ENCODE measurements at places on chromosomes 7 and 10. TPM values are rescaled to one million over a fixed set of nuclear protein-coding genes. Genes with fewer than 3 reads are reported as not detected.

- no peaks in the 10 kb centered on the region for H3K36me3 ChIP-seq
- DNase-seq = peak; percentile 36
- H3K27ac ChIP-seq = no peak overlapping the region
- H3K4me1 ChIP-seq = peaks cover 5% of the 10 kb centered on the region
- no peaks in the 10 kb centered on the region for H3K27me3 ChIP-seq
- H3K4me3 ChIP-seq = peak overlapping the region; percentile 54
These were observed 506 bp downstream of the MCM10 start for GRCh38 chr10:13161857-13162271.

GRCh38 chr10:72692744-72692993, 726 bp downstream of the MCU start:
- no peaks in the 10 kb centered on the region for H3K27me3 ChIP-seq
- peaks cover 12% of the 10 kb centered on the region for H3K4me1 ChIP-seq
- peak overlapping the region; percentile 90 for H3K27ac ChIP-seq
- peak; percentile 49 for DNase-seq
- H3K36me3 ChIP-seq = no peaks in the 10 kb centered on the region

DNA sequence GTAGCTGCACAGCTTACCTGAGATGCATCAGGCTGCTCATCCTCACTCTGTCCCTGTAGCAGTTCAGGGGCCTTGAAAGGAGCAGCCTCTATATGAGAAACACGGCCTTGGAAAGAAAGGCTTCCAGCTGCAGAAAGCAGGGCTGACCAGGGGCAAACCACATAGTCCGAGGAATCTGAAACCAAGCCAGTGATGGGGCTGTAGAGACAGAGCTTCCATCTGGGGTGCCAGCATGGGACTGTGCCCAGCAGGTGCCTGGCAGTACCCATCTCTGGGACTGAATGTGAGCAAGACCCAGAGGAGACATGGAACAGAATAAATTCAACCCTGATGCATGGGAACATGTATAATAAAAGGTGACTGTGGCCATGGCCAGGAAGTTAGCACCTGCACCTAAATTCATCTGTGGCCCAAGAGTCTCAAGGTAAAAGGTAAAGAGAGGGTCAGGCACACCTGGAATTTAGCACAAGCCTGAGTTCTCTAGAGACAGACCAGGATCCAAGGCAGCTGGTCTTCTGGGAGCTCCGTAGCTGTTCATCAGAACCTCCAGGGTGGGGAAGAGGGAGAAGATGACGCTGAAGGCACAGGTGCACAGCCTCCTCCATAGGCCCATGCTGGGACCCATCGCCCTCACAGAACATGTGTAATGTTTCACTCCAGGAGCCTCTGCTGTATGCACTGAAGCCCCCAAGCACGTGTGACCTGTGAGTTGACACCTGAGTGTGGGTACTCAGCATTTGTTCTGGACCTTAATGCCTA, 25.3 kb downstream of the FRMPD2 start:
- peaks cover 3% of the 10 kb centered on the region for H3K27me3 ChIP-seq
- H3K4me1 ChIP-seq = no peaks in the 10 kb centered on the region
- H3K27ac ChIP-seq = no peak overlapping the region

- H3K4me1 ChIP-seq = no peaks in the 10 kb centered on the region
- no peak overlapping the region for H3K4me3 ChIP-seq
- no peak for DNase-seq
- no peak overlapping the region for H3K27ac ChIP-seq
- H3K27me3 ChIP-seq = no peaks in the 10 kb centered on the region
- H3K36me3 ChIP-seq = no peaks in the 10 kb centered on the region
These were observed 41.2 kb downstream of the PSMC2 start for GRCh38 chr7:103388469-103389140.

DNA sequence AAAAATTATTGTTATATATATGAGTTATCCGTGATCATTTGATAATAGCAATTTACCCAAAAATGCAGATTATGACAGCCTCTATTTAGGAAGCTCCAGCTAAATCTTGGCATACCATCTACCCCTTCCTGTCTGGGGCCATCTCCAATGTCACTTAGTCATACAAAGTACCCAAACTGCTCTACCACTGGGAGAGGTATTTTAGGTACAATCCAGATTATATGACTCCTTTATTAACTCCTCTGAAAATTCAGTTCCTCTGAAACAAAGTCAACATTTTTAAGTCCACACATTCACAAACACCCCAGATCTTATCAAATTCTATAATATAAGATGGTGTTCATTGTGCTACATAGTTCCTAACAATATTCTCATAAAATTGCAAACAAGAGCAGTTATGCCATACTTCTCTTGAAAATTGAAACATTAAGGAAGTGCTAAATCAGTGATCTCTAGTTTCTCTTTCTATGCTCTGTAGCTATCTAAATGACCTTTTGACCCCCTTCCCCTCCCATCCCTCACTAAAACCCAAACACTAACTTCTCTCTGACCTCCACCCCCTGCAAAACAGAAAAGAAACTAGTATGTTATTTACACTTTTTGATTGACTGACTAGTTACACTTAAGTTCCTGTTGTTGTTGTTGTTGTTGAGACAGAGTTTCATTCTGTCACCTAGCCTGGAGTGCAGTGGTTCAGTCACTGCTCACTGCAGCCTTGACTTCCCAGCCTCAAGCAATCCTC, 16.4 kb downstream of the HOXA1 start:
- H3K36me3 ChIP-seq = no peaks in the 10 kb centered on the region
- H3K27ac ChIP-seq = no peak overlapping the region
- no peak overlapping the region for H3K4me3 ChIP-seq
- no peaks in the 10 kb centered on the region for H3K4me1 ChIP-seq
- DNase-seq = no peak

GRCh38 chr7:24229481-24230226, 54.3 kb upstream of the NPY start:
- H3K27me3 ChIP-seq = no peaks in the 10 kb centered on the region
- no peak overlapping the region for H3K4me3 ChIP-seq
- no peaks in the 10 kb centered on the region for H3K36me3 ChIP-seq
- no peak for DNase-seq

DNA sequence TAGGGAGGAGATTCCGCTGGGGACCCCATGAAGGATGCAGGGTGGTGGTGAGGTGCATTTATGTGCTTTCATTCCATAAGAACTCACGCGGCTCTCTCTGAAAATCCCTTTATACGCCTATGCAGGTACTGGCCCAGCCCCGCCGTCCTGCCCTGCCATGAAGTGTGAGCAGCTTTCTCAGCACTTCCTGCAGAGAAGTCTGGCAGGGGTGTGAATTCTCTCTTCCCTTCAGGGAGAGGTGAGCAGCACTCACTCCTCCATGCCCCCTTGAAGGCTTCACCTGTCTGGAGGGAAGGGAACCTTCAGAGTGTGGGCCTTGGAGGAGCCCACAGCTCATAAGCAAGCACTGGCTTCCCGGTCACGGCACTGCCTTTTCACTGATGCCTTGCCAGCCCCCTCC, 34.0 kb downstream of the PPP2R2D start:
- H3K4me1 ChIP-seq = peaks cover 12% of the 10 kb centered on the region
- H3K4me3 ChIP-seq = no peak overlapping the region
- peaks cover 34% of the 10 kb centered on the region for H3K36me3 ChIP-seq
- H3K27ac ChIP-seq = no peak overlapping the region

DNA sequence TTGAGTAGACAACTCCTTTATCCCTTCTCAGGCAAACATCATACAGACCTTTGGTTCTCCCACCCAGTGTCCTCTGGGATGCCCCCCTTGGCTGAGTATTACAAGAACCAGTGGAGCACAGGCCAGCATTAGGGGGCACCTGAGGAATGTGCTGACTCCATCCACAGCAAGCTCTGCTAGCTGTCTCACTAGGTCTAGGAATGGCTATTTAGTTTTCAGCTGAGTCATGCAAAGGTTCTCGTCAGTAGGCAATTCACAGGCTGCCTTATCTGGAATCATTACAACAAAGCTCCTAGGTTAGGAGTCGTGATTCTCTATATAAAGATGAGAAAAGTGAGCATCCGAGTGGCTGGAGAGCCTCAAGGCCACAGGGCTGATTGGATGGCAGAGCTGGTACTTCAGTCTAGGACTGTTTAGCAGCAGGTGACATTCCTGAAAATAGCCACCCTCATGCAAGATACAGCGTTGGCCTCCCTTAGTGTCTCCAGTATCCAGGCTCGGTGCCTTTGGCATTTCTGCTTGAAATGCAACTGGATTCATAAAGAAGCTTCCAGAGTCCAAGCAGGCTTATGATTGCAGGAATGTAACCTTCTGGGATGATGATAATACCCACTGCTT, 75.8 kb downstream of the CDCA7L start:
- H3K4me1 ChIP-seq = no peaks in the 10 kb centered on the region
- no peak for DNase-seq
- no peak overlapping the region for H3K27ac ChIP-seq
- no peaks in the 10 kb centered on the region for H3K27me3 ChIP-seq

DNA sequence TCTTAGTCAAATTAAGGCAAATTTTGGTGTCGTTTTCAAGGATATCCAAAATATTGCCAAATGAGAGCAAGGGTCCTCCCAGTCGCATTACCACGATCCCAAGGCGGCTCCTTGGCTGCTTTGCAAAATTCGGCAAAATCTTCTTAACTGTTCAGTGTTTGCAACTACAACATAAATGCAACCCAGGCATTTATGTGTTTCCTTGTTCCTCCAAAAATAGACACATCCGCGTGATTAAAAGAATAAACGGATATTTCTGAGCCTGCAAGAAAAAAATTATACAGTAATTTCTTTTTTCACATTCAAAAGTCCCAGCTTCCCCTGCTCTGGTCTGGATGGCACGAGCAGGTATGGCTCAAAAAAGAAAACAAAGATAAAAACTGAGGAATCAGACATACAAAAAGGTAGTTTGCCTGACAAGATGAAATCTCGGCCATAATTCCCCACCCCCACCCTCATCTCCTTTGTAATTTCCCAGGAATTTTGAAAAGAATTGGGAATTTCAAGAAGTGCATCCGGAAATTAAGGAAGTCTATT, 6.0 kb downstream of the SKIDA1 start:
- peaks cover 31% of the 10 kb centered on the region for H3K4me1 ChIP-seq
- DNase-seq = peak; percentile 76
- H3K27me3 ChIP-seq = no peaks in the 10 kb centered on the region
- H3K36me3 ChIP-seq = no peaks in the 10 kb centered on the region
- peak overlapping the region; percentile 53 for H3K4me3 ChIP-seq

- peaks cover 26% of the 10 kb centered on the region for H3K27me3 ChIP-seq
- H3K4me3 ChIP-seq = no peak overlapping the region
- H3K4me1 ChIP-seq = peaks cover 5% of the 10 kb centered on the region
- peak; percentile 28 for DNase-seq
- H3K27ac ChIP-seq = no peak overlapping the region
These were observed 2.9 kb downstream of the PKD2L1 start for GRCh38 chr10:100327007-100327717.

DNA sequence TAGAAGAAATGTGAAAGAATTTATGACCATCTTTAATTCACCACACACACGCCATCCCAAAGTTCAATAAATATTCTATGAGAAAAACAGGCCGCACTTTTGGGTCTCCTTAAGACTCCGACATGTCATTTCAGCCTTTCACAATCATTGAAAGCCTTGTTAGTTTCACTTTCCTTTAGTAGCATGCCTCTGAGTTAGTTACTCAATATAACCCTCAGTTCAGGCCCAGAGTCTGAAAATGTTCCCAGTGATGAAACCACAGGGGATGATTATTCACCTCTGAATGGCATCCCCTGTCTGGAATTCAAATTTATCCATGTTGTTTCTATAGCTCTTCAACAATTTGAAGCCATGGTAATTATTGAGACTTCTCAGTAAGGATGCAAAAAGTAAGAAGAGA, 278.1 kb upstream of the NRP1 start:
- no peak overlapping the region for H3K4me3 ChIP-seq
- no peaks in the 10 kb centered on the region for H3K36me3 ChIP-seq
- H3K4me1 ChIP-seq = peaks cover 5% of the 10 kb centered on the region
- H3K27me3 ChIP-seq = no peaks in the 10 kb centered on the region
- no peak overlapping the region for H3K27ac ChIP-seq

DNA sequence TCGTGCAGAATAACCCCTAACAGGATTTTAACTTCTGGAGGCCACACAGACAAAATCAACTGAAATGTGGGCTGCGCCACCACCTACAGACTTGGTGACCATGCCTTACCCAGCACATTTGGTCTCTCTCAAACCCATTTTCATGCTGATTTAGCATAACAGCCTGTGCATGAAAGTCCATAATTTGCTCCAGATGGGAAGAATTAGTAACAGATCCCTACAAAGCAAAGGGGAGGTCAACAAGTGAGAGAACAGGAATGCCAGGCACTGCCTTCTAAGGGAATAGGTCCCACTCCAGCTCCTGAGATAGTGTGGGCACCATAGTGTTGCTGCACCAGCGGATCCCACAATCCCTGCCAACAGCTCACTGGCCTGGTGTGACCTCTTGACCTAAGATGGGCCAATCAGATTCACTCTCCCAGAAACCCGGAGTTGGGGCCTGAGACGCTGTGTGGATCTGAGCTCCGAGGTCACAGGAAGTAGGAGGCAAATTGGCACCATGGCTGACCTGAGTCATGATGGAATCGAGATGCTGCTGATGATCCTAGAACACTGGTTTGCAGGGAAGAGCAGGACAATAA, 32.4 kb downstream of the SLIT1 start:
- H3K27ac ChIP-seq = no peak overlapping the region
- H3K4me1 ChIP-seq = peaks cover 4% of the 10 kb centered on the region
- H3K36me3 ChIP-seq = no peaks in the 10 kb centered on the region
- peak; percentile 45 for DNase-seq

GRCh38 chr7:42342381-42342780, 105.4 kb upstream of the GLI3 start:
- no peak overlapping the region for H3K4me3 ChIP-seq
- no peaks in the 10 kb centered on the region for H3K36me3 ChIP-seq
- no peak overlapping the region for H3K27ac ChIP-seq
- H3K4me1 ChIP-seq = peaks cover 5% of the 10 kb centered on the region

- peaks cover 22% of the 10 kb centered on the region for H3K4me1 ChIP-seq
- H3K27me3 ChIP-seq = no peaks in the 10 kb centered on the region
- no peak for DNase-seq
- H3K27ac ChIP-seq = no peak overlapping the region
These were observed 92.6 kb downstream of the RGS10 start for GRCh38 chr10:119449760-119450461.

GRCh38 chr10:7272008-7272407, 138.8 kb downstream of the SFMBT2 start:
- H3K4me1 ChIP-seq = peaks cover 8% of the 10 kb centered on the region
- H3K4me3 ChIP-seq = no peak overlapping the region
- peaks cover 6% of the 10 kb centered on the region for H3K36me3 ChIP-seq
- no peak overlapping the region for H3K27ac ChIP-seq
- no peak for DNase-seq

DNA sequence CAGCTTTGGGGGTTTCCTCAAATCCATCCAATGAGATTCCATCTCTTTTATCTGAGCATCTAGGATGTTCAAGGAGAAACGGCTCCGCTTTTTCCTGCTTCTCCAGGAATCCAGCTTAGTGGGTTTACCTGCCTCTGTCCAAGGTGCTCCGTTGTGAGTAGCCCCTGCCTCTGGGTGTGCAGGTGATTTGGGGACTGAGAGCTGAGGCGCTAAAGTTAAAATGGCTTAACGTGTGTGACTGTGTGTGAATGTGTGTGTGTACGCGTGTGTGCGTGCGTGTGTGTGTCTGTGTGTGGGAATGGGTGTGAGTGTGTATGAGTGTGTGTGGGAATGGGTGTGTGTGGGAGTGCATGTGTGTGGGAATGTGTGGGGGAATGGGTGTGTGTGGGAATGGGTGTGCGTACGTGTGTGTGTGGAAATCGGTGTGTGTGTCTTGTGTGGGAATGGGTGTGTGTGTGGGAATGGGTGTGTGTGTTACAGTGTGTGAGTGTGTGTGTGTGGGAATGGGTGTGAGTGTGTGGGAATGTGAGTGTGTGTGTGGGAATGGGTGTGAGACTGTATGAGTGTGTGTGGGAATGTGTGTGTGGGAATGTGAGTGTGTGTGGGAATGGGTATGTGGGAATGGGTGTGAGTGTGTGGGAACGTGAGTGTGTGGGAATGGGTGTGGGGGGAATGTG, 90.2 kb upstream of the INSIG1 start:
- H3K36me3 ChIP-seq = no peaks in the 10 kb centered on the region
- H3K27me3 ChIP-seq = no peaks in the 10 kb centered on the region
- H3K27ac ChIP-seq = peak overlapping the region; percentile 92
- DNase-seq = no peak
- H3K4me3 ChIP-seq = no peak overlapping the region

Gene NT5C2
- 84.1 TPM for total RNA-seq

All from muscle of leg (tissue), 16 donors.